ENCODE measurements at places on chromosomes 7 and 10. TPM values are rescaled to one million over a fixed set of nuclear protein-coding genes. Genes with fewer than 3 reads are reported as not detected.

GRCh38 chr7:158536871-158537515, 50.6 kb downstream of the PTPRN2 start:
- DNase-seq = no peak

DNA sequence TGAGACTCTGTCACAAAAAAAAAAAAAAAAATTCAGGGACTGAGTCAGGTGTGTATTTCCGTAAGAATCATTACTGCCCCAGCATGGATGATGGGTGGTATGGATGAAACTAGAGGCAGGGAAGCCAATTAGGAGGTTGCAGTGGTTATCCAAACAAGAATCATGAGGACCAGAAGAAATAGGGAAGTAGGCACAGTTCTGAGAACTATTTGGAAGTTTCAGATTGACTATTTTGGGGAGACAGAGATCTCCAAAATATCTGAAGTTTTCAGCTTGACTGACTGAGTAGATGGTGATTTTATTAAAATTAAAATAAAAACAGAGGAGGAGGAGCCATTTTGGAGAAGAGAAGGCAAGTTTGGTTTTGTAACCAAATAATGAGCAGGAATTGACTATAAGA, 119.4 kb upstream of the NRBF2 start:
- no peak for DNase-seq

GRCh38 chr10:131723297-131724168, 177.3 kb upstream of the PPP2R2D start:
- peak; percentile 62 for DNase-seq

The FRMD4A gene
- 23.7 TPM for total RNA-seq

All from cardiac septum (tissue), 1 donor.